ENCODE measurements at places on chromosomes 2 and 18. TPM values are rescaled to one million over a fixed set of nuclear protein-coding genes. Genes with fewer than 3 reads are reported as not detected.
A peak's percentile ranks its signal among the peaks of the same experiment; 100 is the strongest.

- peak overlapping the region; percentile 44 for H3K27ac ChIP-seq
- DNase-seq = no peak
- no peak overlapping the region for H3K4me3 ChIP-seq
Measured at GRCh38 chr2:191382801-191383200, 137.6 kb downstream of the MYO1B start.

- peaks cover 21% of the 10 kb centered on the region for H3K4me1 ChIP-seq
- peak overlapping the region; percentile 10 for H3K4me3 ChIP-seq
- H3K27me3 ChIP-seq = no peaks in the 10 kb centered on the region
- H3K27ac ChIP-seq = no peak overlapping the region
- peak; percentile 73 for DNase-seq
Measured at GRCh38 chr18:49811151-49811938, 2.0 kb downstream of the ACAA2 start.

- no peak overlapping the region for H3K4me3 ChIP-seq
- H3K36me3 ChIP-seq = peaks cover 42% of the 10 kb centered on the region
- peak overlapping the region; percentile 24 for H3K27ac ChIP-seq
- no peaks in the 10 kb centered on the region for H3K27me3 ChIP-seq
Measured at GRCh38 chr2:9519250-9519649, 36.4 kb downstream of the ADAM17 start.

SKOR2 gene
- not detected for total RNA-seq

DNA sequence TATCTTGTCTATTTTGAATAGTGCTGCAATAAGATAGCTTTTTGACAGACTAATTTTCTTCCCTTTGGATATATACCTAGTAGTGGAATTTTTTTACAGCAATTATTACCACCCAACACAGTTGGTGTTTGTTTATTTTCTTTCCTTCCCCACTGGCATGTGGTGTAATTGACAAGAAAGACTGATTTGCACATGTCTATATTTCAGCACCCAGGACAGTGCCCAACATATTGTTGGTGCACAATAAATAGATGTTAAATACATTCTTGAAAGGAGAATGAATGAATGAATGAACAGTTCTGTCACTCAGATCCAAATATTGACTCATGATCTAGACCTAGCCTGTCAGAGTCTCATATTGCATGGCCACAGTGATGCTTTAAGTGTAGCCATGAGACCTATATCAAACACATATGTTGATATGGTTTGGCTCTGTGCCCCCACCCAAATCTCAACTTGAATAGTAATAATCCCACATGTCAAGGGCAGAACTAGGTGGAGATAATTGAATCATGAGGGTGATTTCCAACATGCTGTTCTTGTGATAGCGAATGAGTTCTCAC, 538.2 kb downstream of the NYAP2 start:
- no peak for DNase-seq
- no peaks in the 10 kb centered on the region for H3K4me1 ChIP-seq
- no peak overlapping the region for H3K4me3 ChIP-seq

DNA sequence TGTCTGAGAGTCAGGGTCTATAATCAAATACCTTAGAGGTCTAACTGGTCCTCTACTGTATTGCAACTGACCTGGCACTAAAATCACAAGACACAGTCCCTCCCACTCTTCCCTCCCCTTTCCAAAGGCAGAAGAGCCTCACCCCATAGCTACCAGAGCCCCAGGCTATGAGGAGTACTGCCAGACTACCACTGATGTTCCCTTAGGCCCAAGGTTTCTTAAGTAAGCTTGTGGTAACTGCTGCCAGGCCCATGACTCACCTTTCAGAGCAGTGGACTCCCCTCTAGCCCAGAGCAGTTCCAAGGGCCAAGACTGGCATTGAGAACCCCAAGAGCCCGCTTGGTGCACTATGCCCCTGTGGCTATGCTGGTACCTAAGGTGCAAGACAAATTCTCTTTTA, 1193.4 kb downstream of the DSC3 start:
- no peak for DNase-seq
- no peaks in the 10 kb centered on the region for H3K4me1 ChIP-seq
- no peak overlapping the region for H3K4me3 ChIP-seq
- no peaks in the 10 kb centered on the region for H3K27me3 ChIP-seq

TDRD15 gene
- not detected for total RNA-seq

DNA sequence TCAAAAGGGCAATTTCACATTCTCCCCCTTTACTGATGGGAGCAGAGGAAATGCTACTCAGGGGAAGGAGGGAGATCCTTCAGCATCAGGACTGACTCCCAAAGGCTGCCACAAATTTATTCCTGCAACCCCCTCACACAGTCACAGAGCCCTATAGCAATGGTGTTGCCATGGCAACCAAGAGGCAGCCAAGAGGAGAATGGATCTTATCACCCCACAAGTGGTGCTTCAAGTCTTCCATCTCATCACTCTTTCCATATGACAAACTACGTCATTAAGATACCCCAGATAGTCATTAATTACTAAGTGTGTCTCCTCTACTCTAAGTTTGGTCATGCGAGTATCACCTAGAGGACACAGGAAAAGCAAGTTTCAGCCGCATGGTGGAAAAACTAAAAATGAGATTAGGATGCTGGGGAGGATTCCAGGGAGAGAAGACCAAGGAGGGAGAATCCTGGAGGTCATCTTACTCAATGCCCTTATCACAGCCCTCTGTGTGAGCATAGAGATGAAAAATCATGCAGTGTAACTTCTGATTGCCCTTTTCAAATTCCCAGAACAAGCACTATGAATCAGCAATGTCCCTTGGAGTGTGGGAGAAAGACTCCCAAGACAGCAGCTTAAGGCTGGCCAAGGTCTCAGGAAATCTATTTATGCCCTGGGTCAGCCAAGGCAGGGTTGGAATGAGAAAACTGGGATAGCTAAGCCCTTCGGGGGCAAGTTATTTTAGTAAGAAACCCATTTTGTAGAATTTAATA, 885.7 kb upstream of the KLHL29 start:
- H3K36me3 ChIP-seq = no peaks in the 10 kb centered on the region
- no peaks in the 10 kb centered on the region for H3K4me1 ChIP-seq
- H3K27ac ChIP-seq = no peak overlapping the region
- DNase-seq = no peak

GRCh38 chr2:9004338-9005204, 1.1 kb upstream of the MBOAT2 start:
- peak; percentile 88 for DNase-seq
- peak overlapping the region; percentile 78 for H3K4me3 ChIP-seq
- H3K27ac ChIP-seq = peak overlapping the region; percentile 72

GRCh38 chr2:12486205-12487118, 230.3 kb upstream of the TRIB2 start:
- no peak for DNase-seq
- no peaks in the 10 kb centered on the region for H3K36me3 ChIP-seq
- H3K27ac ChIP-seq = no peak overlapping the region
- H3K4me1 ChIP-seq = peaks cover 13% of the 10 kb centered on the region
- H3K27me3 ChIP-seq = no peaks in the 10 kb centered on the region

DNA sequence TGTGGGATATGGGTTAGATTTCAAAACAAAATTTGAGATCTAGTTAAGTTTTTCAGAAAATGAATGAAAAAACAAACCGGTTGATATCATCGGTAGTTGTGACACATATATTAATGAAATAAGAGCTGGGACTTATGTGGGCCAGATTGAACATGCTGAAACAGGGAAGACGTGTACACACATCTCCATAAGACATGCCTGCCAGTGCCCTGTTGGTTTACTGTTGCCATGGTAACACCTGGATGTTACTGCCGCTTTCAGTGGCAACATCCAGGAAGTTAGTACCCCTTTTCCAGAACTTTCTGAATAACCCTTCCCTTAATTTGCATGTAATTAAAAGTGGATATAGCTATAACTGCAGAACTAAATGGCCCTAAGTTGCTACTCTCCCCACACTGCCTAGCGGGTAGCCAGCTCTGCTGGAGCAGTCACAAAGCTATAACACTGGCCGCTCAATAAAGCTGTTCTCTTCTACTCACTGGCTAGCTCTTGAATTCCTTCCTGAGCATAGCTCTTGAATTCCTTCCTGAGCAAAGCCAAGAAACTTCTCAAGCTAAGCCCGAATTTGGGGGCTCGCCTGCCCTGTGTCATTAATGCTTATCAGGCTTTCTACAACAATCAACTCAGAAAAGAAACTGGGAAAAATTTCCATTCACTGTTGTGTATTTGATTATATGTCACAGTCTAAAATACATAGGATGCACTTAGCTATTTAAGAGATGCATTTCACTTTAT, 776.3 kb upstream of the CDH7 start:
- no peaks in the 10 kb centered on the region for H3K27me3 ChIP-seq
- DNase-seq = no peak
- H3K4me3 ChIP-seq = no peak overlapping the region
- H3K4me1 ChIP-seq = no peaks in the 10 kb centered on the region
- H3K36me3 ChIP-seq = no peaks in the 10 kb centered on the region

DNA sequence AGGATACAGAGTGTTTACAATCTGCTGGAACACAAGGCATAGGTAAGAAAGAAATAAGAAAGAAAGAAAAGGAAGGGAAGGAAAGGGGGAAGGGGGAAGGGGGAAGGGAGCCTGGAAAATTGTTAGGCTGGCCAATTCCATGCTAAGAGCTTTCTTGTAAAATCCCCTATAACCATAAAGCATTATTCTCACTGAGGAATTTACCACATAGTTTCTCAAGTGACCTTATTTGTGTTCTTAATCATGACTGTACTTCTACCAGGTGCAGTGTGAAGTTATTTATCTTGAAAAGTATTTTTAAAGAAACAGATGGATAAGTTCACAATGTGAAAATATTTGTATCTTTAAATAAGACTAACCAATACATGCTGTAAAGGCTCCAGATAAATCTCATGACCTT, 39.2 kb upstream of the KIDINS220 start:
- H3K27ac ChIP-seq = no peak overlapping the region

DNA sequence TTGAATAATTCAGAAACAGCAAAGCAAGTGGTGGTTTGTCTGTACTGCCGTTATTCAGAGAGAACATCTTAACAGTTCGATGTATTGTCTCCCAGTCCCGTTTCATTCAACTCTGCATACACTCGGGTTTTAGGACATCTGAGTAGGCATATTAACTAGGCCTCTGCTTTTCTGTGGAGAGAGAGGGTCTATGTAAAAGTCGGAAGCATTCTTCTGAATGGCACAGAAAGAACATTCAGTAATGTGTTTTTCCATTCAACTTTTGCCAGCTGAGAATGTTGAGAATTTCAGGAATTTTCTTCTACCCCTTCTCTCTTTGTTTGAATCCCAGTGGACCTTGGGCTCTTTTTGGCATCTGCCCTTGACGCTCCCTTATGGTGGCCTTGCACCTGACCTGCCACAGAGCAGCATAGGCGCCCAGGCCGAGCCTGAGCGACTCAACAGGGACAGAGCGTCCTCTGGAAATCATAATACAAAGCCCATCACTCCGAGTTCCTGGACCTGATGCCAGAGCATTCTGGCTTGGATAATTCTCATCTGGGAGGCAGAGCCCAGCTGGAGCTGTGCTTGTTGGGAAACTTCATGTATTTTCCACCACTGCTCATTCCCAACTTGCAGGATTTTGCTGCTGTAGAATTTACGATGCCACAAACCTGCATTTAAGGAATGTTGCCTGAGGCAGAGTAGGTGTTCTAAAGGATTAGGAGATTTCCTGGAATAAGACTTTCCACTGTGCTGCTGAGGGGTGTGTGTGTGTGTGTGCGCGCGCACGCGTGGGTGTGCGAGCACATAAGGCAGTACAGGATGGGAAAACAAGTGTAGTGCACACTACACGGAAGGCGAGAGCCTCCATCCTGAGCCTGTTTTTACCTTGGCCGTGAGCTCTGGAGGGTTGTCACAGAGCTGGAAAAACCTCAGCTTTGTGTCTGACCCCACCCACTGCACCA, 77.2 kb upstream of the TXNDC2 start:
- H3K4me1 ChIP-seq = peaks cover 29% of the 10 kb centered on the region
- peak; percentile 47 for DNase-seq
- peak overlapping the region; percentile 14 for H3K27ac ChIP-seq
- no peaks in the 10 kb centered on the region for H3K27me3 ChIP-seq
- H3K4me3 ChIP-seq = no peak overlapping the region

GRCh38 chr18:48339692-48340091, 69.5 kb downstream of the ZBTB7C start:
- H3K27ac ChIP-seq = no peak overlapping the region
- no peak overlapping the region for H3K4me3 ChIP-seq
- no peak for DNase-seq

SH3RF3 gene
- 14.8 TPM for total RNA-seq

LYG1 gene
- total RNA-seq = 0.88 TPM

DNA sequence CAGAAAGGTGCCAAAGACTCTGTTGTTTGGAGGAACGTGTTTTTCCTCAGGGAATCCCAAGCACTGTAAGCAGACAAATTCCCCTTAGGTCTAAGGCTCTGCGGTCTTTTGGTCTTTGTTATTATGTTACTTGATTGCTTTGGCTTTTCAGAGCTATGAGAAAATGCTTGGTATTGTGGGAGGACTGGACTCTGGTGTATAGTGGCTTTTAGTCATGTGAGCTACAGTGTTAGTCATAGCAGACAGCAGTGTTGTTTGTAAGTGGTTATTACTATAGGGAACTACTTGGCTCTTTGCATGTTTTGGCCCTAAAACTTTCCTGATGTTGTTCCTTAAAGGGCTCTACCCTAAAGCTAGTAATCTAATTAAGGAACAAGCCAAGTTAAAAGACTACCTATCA, 956.2 kb upstream of the LRATD1 start:
- no peak overlapping the region for H3K4me3 ChIP-seq
- peak; percentile 47 for DNase-seq
- H3K27me3 ChIP-seq = no peaks in the 10 kb centered on the region
- H3K4me1 ChIP-seq = peaks cover 5% of the 10 kb centered on the region
- H3K27ac ChIP-seq = peak overlapping the region; percentile 39

TSPYL6 gene
- total RNA-seq = not detected

GRCh38 chr2:29397713-29398112, 282.5 kb downstream of the CLIP4 start:
- H3K4me3 ChIP-seq = no peak overlapping the region
- no peaks in the 10 kb centered on the region for H3K36me3 ChIP-seq
- DNase-seq = no peak
- H3K4me1 ChIP-seq = no peaks in the 10 kb centered on the region
- H3K27ac ChIP-seq = no peak overlapping the region

DNA sequence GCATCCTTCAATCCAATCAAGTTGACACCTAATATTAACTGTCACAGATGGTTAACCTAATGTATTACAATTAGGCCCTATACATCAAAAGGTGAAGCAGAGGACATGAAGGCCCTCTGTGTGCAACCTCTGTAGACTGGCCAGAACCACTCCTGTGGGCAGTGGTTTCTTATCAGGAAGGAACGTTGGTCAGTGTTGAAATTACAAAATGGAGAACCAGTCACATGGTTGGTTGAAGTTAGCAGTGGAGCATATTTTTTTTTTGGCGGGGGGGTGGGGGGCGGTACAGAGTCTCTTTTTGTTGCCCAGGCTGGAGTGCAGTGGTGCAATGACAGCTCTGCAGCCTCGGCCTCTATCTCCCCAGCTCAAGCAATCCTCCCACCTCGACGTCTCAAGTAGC, 19.8 kb downstream of the RNU2-63P start:
- no peaks in the 10 kb centered on the region for H3K36me3 ChIP-seq
- no peak overlapping the region for H3K27ac ChIP-seq
- H3K27me3 ChIP-seq = peaks cover 2% of the 10 kb centered on the region
- H3K4me3 ChIP-seq = no peak overlapping the region

GRCh38 chr2:112449854-112450253, 16.4 kb upstream of the RGPD8 start:
- no peaks in the 10 kb centered on the region for H3K27me3 ChIP-seq
- H3K36me3 ChIP-seq = no peaks in the 10 kb centered on the region
- DNase-seq = no peak
- no peaks in the 10 kb centered on the region for H3K4me1 ChIP-seq
- no peak overlapping the region for H3K4me3 ChIP-seq

GRCh38 chr18:49030692-49031443, 80.1 kb upstream of the SMAD7 start:
- no peaks in the 10 kb centered on the region for H3K4me1 ChIP-seq
- H3K36me3 ChIP-seq = no peaks in the 10 kb centered on the region
- H3K27me3 ChIP-seq = no peaks in the 10 kb centered on the region
- no peak overlapping the region for H3K4me3 ChIP-seq
- no peak overlapping the region for H3K27ac ChIP-seq
